GM20000 (cell line): ENCODE measurements at places on chromosomes 11 and 22.
A peak's percentile ranks its signal among the peaks of the same experiment; 100 is the strongest.

DNA sequence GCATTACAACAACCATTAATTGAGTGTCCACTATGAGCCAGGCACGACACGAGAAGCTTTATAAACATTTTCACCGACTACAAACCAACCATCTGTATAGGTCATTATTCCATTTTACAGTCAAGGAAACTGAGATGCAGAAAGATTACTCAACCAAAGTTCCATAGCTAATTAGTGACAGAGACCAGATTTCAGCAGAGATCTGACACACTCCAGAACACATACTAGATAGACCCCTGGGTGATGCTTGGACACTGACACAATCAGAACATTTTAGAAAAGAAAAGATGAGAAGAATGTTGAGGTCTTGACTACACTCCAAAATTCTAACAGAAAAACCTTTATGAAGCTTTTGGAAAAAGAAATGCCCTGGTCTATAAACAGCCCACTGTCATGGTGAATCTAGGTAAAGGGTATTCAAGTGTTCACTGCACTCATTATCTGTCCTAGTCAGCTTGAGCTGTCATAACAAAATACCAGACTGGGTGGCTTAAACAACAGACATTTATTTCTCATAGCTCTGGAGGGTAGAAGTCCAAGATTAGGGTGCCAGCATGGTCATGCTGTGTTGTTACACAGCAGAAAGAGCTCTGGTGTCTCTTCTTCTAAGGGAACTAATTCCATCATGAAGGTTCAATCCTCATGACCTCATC, 89.0 kb downstream of the RELT start:
- no peak for DNase-seq

GRCh38 chr11:46413760-46414465, 22.3 kb upstream of the CHRM4 start:
- DNase-seq, result no peak

- no peak for DNase-seq
Measured at GRCh38 chr11:131234221-131234620, 136.2 kb upstream of the NTM start.

DNA sequence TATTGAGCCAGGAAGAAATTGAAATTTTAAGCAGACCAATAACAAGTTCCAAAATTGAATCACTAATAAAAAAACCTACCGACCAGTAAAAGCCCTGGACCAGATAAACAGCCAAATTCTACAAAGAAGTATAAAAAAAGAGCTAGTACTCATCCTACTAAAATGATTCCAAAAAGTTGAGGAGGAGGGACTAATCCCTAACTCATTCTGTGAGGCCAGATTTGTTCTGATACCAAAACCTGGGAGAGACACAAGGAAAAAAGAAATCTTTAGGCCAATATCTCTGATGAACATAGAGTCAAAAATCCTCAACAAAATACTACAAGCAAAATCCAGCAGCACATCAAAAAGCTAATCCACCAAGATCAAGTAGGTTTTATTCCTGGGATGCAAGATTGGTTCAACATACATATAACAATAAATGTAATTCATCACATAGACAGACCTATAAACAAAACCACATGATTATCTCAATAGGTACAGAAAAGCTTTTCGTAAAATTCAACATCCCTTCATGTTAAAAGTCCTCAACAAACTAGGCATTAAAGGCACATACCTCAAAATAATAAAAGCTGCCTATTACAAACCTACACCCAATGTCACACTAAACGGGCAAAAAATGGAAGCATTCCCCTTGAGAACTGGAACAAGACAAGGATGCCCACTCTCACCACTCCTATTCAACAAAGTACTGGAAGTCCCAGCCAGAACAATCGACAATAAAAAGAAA, 13.1 kb downstream of the OR52A5 start:
- no peak for DNase-seq

- peak; percentile 42 for DNase-seq
Measured at GRCh38 chr11:60765355-60765754, 8.7 kb downstream of the MS4A15 start.

DNA sequence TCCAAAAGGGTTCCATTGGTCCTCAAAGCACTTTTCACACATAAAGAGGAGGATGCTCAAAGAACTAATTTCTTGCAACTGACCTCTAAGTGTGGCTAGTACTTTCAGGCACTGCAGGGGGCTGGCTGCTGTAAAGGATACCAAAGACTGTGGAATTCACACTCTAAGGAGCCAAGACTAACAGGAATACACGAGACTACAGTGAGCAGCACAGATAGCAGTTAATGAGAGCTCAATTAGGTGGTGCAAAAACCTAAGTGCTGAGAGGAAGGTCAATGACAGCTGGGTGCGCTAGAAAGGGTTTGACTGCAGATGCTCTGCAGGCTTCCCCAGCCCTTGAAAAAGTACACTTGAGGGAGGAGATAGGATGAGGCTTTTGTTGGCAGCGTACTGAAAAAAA, 124.3 kb upstream of the NTM start:
- no peak for DNase-seq

DNA sequence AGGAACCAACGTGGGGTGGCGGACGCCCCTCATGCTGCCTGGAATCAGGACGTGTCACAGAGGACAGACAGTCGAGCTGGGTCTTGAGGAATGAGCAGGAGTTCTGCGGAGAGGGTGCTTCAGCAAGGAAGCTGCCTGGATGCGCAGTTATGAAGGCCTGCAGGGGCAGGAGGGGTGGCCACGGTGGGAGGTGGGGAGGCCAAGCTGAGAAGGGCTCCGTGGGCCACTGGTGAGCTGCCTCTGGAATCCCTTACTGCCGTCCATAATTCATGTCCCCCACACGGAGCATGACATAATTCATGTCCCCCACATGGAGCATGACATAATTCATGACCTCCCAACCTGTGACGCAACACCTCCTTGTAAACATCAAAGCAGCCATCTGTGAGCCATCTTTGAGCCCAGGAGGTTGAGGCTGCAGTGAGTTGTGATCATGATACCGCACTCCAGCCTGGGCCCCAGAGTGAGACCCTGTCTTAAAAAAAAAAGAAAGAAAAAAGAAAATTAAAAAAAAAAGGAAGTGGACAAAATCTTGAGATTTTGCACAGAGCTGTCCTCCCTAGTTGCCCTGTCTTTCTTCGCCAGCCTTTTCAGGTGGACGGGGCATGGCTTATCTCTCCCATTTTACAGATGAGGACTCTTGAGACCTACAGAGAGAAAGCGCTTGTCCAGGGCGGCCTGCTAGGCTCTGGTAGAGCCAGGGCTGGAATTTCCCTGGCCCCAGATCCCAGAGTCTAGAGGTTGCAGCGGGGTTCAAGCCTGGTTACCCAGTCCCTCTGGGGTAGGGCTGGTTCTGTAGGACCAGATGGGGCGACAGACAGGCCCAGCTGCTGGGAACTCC, 24.3 kb upstream of the PICK1 start:
- DNase-seq, result no peak

DNA sequence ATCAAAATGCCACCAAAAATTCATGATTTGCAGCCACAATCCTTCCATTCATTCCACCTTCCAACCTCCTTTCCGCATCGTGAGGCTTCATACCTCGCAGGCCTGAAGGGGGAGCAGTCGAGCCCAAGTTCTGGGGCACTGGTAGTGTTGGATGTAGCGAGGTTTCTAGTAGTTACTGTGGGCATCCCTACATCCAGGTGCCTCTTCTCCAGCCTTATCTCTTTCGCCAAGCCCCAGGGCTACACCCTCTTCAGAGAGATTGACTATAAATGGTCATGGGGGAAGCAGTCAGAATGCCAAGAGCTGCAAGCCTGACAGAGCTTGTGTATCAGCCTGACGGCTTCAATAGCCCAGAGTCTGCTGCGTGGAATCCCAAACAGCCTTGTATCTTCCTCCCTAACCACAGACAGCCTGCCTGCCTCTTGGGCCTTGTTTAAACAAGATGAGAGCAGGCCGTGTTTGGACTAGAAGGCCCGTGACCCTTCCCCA, 28.9 kb downstream of the CLMP start:
- no peak for DNase-seq

DNA sequence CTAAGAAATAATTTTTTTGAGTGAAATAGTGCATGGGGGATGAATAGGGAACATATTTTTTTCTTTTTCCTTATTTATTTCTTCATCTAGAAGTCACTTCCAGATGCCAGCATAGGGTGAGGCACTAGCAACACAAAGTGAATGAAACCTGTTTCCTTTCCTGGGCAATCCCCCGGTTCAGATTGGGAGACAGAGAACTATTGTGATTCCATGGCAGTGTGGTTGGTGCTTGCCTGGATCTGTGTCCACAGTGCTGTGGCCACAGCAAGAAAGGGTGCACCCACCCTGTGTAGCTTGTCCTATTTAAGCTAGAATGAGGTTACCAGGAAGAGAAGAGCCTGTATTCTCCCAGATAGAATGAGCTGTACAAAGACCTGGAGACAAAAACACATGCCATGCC, 57.6 kb downstream of the SLC5A1 start:
- DNase-seq, result no peak

DNA sequence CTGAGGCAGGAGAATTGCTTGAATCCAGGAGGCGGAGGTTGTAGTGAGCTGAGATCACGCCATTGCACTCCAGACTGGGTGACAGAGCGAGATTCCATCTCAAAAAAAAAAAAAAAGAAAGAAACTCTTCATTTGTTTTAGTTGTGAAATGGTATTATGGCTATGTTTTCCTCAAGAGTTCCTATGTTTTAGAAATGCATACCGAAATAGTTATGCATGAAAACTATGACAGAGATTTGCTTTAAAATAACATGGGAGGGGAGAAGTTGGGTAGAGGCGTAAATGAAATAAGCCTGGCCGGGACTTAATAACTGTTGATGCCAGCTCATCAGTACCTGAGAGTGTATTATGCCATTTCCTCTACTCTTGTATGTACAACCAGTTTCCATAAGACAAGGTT, 48.3 kb downstream of the FEZ1 start:
- DNase-seq, result no peak

- no peak for DNase-seq
Measured at GRCh38 chr11:125082611-125083311, 19.7 kb downstream of the SLC37A2 start.

- no peak for DNase-seq
Measured at GRCh38 chr11:8656291-8656690, 26.2 kb downstream of the TRIM66 start.

DNA sequence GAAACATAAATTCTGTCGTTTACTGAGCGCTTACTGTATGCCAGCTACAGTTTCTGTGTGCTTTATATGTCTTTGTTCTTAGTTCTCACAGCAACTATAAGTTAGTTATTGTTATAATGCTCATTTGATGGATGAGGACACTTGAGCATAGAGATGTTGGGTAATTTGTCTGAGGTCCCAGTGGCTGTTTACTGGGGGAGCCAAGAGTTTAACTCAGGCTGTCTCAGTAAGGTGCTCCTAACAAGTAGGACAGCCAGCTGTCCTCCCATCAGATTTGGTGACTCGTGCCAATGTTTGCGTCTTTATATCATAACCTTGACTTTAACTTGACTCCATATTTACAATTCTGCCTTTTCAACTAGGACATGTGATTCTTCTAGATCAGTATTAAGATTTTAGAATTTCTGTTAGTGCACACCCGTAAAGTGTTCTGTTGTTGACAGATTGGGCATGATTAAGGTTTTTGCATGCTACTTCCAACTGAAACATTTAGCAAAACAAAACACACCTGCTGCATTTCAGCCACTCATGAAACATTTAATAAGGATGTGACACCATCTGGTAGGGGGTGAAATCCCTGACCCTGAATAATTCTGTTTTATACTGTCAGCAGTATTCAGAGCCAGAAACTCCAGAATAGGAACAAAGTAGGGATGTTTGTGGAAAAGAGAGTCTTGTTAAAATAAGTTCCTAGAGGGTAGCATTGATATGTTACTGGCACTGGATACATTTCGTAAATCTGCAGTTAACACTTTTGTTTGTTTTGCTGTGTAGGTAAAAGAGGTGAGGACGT, 1.9 kb downstream of the REXO2 start:
- DNase-seq, result no peak

- DNase-seq, result no peak
Measured at GRCh38 chr11:33315822-33316221, 58.6 kb downstream of the HIPK3 start.

DNA sequence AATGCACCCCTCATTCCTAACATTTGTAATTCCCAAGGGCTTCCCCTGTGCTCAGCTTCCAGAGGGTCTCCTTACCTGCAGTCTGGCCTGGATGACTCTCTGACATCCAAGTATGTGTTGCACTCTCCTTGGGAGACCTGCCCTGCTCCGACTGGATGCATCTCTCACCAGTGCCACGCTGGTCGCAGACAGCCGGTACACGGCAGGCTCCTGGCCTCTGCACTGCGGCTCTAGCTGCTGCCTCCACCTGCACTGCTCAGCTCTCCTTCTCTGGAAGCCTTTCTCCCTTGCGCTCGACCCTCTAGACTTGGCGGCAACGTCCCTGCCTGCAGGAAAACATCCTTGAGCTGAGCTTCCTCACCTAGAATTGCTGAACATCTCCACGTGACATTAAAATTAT, 685.9 kb downstream of the BRD1 start:
- no peak for DNase-seq

DNA sequence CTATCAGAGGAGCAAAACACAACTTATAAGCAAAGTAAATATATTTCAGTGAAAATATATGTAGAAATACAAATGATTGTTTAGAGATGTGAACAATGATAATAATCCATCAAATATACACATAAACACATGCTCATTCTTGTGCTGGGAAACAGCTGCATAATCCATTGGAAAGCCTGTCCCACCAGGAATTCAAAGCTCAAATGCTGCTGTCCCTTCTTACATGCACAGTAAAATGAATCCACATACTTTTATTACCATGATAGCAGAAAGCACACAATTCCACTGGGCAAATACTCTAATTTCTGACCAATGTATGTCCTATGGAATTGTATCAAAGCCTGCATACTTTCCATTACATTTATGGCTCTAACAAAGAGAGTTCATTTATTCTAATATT, 44.5 kb downstream of the SOX6 start:
- no peak for DNase-seq

- DNase-seq, result no peak
Measured at GRCh38 chr22:17172029-17172833, 13.2 kb upstream of the HDHD5 start.

DNA sequence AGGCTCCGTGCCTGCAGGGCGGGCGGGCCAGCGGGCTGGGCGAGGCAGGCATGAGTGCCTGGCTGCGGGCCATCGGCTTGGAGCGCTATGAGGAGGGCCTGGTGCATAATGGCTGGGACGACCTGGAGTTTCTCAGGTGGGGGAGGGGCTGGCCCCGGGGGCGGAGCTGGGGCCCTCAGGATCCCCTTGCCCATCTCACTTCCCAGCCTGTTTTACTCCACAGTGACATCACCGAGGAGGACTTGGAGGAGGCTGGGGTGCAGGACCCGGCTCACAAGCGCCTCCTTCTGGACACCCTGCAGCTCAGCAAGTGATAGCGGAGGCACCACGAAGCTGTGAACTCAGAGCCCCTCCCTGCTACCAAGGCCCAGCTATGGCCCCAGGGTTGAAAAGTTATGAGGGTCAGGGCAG, 5.9 kb downstream of the PHOX2A start:
- DNase-seq, result peak; percentile 91

DNA sequence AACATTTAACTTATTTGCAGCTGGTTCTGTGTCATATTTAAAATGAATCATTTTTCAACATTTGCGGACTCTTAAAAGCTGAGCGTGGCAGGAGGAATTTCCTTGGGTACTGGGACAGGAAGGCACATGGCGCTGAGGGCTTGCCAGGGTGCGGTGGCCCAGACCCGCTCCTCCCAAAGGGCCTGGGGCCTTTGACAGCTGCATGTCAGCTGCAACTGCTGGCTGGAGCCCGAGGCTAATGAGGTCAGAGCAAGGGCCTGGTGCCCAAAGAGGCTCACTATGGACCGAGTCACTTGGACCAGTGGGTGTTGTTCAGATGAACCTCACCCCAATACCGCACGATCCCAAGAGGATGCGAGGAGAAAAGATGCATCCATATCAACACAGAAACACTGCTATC, 326.9 kb downstream of the CTTN start:
- DNase-seq, result no peak
